ENCODE measurements at places on chromosomes 1 and 21. TPM values are rescaled to one million over a fixed set of nuclear protein-coding genes. Genes with fewer than 3 reads are reported as not detected.

DNA sequence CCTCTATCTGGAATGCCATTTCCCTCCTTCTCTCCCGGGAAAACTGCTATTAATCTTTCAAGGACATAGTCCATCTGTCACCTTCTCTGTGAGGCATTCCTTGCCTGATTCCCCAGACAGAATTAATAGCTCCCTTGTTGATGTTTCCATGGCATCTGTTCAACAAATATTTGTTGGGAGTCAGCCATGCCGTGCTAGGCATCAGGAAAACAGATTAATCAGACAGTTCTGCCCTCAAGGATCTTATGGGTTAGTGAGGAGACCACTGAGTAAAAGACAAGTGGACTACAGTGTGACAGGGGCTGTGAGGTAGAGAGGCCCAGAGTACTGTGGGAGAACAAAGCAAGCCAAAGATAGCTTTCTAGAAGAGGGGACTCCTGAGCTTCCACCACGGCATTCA, 11.4 kb upstream of the MAGOH start:
- DNase-seq: no peak

- DNase-seq: no peak
Measured at GRCh38 chr1:186609183-186609582, 71.0 kb downstream of the PTGS2 start.

The PGLYRP3 gene
- total RNA-seq: not detected

- DNase-seq: no peak
Measured at GRCh38 chr1:35369922-35370671, 101.6 kb downstream of the ZMYM4 start.

DNA sequence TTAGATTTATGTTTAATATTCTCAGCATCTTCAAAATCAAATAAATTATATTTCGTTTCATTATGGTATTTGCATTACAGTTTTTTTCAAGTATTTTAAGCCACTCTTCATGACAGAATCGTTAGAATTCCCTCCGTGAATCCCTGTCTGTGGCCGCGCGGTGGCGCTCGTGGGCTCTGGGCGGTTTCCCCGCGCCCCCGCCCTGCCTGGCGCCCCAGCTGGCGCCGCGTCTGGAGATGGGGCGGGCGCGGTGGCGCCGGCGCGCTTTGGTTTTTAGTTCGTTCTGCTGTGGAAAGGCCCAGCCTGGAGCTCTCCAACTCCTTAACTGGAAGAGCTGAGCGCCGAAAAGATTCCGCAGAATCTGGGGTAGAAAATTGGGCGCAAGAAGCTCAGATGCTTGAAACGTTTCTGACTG, 25.7 kb downstream of the PRMT2 start:
- no peak for DNase-seq

GRCh38 chr21:44702973-44703730, 6.2 kb downstream of the KRTAP10-12 start:
- no peak for DNase-seq

The TBX19 gene
- total RNA-seq: 0.23 TPM

- no peak for DNase-seq
Measured at GRCh38 chr1:106651028-106651762, 405.3 kb upstream of the PRMT6 start.

DNA sequence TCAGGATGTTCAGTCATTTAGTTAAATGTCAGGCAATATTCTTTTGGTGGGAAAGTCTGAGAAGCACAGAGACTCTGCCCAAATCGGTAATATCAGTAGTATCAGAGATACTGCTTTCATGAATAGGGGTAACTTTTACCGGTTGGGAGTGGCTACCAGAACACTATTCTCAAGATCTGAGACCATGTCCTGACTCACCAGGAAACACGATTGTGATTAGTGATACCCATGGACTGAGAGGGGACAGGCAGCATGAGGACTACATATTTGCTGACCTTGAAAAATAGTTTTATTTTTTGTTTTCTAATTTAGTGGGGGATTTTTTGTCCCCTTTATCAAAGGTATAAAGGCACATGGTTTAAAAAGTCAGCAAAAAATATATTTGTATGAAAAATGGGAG, 76.0 kb upstream of the NEK2 start:
- DNase-seq: no peak

Measured in PC-3 (cell line).